Ovary (tissue), 10 donors: ENCODE measurements at places on chromosomes 12 and 14. TPM values are rescaled to one million over a fixed set of nuclear protein-coding genes. Genes with fewer than 3 reads are reported as not detected.

DNA sequence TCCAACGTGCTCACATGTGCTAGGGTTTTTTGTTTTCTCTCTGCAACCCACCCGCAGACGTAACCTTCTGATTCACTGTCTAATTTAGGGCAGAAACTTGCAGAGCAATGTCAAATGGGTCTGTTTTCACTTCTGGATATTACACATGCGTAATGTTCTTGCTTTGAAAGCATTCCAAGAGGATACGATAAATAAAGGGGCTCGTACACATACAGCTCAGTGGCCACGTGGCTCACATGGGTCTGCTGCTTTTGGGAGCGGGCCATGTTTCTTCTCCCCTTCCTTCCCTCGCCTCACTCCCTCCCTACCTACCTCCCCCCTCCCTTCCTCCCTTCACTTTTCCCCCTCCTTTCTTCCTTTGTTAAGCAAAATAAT is 23.4 kb downstream of the CACNA1C start:
- peaks cover 8% of the 10 kb centered on the region for H3K4me1 ChIP-seq
- peak; percentile 63 for DNase-seq
- H3K27ac ChIP-seq = peak overlapping the region; percentile 12

TMEM63C gene
- total RNA-seq = 0.77 TPM

GRCh38 chr12:109160873-109161272 is 44.5 kb downstream of the ACACB start:
- H3K4me1 ChIP-seq = peaks cover 19% of the 10 kb centered on the region
- no peak overlapping the region for H3K27ac ChIP-seq
- DNase-seq = no peak
- no peaks in the 10 kb centered on the region for H3K27me3 ChIP-seq
- no peak overlapping the region for H3K4me3 ChIP-seq
- H3K36me3 ChIP-seq = no peaks in the 10 kb centered on the region

DNA sequence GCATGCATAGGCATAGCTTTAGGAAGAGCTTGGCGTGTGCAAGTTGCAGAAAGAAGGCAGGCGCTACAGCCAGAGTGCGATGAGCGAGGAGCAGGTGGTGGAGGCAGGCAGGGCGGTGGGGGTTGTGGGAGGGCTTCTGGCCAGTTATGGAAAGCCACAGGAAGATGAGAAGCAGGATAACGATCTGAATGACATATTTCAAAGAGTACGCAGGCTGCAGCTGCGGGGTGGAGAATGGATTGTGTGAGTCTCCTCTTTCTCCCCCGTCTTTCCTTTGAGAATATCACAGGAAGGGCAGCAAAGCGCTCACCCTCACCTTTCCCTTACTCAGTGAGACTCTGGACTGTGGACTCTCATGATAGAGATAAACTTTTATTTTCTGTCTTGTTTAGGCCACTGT is 48.7 kb upstream of the PLXNC1 start:
- no peaks in the 10 kb centered on the region for H3K36me3 ChIP-seq
- H3K27ac ChIP-seq = no peak overlapping the region
- H3K4me3 ChIP-seq = no peak overlapping the region
- no peak for DNase-seq

DNA sequence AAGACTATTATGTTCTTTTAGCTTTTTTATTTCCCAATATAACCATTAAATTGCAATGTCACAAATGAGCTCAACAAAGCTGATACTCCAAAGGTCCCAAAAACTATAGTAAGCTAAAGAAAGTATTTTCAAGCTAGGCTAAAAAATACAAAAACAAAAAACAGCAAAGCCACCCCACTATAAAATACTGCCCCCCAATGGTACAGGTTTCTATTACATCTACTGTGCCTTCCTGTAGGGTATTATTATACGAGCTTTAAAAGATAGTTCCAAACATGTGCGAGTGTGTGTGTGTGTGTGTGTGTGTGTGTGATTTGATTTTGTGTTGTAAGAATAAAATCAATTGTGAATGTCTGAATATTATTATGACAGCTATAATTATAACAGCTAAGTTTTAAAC is 1.1 kb downstream of the IFNG start:
- no peaks in the 10 kb centered on the region for H3K36me3 ChIP-seq
- no peaks in the 10 kb centered on the region for H3K4me1 ChIP-seq

DNA sequence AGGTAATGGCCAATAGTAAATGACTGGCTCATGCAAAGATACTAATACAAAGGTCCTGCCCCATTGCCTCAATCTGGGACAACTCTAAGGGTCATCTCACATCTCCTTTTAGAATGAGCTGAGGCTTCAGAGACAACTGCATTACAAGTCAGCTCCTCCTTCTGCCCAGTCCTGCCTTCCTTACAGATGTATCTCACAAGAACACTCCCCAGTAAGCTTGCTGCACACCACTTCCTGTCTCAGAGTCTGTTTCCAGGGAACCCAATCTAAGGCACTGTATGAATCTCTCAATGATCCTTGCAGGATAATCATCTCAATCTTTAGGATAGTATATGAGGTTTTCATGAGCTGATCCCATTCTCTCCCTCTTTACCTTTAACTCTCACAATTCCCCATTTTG is 57.8 kb upstream of the ZDHHC17 start:
- H3K27ac ChIP-seq = no peak overlapping the region
- no peaks in the 10 kb centered on the region for H3K27me3 ChIP-seq
- H3K4me3 ChIP-seq = no peak overlapping the region
- no peaks in the 10 kb centered on the region for H3K4me1 ChIP-seq
- no peaks in the 10 kb centered on the region for H3K36me3 ChIP-seq

DNA sequence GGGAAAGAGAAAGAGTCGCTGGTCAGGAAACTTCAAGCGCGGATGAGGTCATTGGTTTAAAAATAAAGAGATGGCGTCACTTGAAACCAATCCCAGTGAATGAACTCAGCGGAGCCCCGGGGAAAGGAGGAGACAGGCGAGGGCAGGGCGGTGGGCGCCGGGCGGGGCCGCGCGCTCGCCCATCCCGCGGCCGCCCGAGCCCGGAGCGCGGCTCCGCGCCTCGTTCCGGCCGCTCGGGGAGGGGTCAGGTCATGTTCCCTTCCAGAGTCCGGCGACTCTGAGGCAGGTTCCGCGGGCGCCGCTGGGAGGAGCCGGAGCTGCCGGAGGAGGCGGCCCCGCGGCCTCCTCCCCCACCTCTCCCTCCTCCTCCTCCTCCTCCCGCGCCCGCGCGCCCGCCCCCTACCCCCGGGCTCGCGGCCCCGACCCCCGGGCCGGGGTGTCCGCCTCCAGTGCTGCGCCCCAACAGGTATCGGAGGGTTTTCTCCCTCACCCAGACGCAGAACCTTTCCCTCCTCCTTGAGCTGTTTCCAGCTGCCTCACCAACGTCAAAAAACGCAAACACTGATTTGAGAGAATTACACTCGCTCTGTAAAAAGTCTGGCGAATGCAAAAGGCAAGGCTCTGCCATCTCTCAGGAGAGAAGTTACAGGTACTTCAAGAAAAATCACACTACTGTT is at the start of gene DUSP16:
Gene DUSP16 (minus strand): TSS at position 279 of the 677 bp plus-strand sequence. CDS start 41,765 bp downstream, outside the sequence.
- H3K27me3 ChIP-seq = no peaks in the 10 kb centered on the region
- peak within 1 kb of the TSS; percentile 100 for H3K27ac ChIP-seq
- no peaks in the 10 kb centered on the region for H3K4me1 ChIP-seq
- DNase-seq = peak; percentile 92
- H3K4me3 ChIP-seq = peak within 1 kb of the TSS; percentile 52
- H3K36me3 ChIP-seq = no peaks in the 10 kb centered on the region

DNA sequence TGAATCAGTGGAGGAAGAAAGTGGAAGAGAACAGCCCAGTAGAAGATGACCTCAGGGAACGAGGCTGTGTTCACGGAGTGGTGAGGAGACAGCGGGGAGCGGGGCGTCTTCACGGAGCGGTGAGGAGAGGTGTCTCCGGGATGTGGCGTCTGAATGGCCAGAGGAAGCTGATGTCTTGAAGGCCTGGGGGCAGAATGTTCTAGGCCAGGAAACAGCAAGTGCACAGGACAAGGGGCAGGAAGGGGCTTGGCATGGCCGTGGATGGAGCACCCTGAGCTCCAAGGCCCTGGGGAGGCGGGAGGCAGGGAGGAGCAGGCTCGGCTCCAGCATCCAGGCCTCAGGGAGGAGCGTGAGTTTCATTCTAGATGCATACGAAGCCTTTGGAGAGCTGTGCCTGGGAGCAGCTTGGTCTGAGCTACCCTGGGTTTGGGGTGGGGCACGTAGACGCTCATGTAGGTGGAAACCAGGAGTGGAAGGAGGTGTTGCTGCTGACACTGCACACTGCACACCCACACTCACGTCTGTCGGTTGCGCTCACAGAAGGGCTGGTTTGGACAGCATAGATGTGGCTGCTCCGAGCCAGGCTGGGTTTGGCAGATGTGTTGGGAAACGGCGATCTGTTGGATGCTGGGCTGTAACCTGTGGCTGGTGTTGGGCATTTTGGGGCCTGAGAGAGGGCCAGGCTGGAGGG is 131.6 kb downstream of the ADGRD1 start:
- H3K27ac ChIP-seq = no peak overlapping the region
- DNase-seq = peak; percentile 29
- H3K36me3 ChIP-seq = no peaks in the 10 kb centered on the region

DNA sequence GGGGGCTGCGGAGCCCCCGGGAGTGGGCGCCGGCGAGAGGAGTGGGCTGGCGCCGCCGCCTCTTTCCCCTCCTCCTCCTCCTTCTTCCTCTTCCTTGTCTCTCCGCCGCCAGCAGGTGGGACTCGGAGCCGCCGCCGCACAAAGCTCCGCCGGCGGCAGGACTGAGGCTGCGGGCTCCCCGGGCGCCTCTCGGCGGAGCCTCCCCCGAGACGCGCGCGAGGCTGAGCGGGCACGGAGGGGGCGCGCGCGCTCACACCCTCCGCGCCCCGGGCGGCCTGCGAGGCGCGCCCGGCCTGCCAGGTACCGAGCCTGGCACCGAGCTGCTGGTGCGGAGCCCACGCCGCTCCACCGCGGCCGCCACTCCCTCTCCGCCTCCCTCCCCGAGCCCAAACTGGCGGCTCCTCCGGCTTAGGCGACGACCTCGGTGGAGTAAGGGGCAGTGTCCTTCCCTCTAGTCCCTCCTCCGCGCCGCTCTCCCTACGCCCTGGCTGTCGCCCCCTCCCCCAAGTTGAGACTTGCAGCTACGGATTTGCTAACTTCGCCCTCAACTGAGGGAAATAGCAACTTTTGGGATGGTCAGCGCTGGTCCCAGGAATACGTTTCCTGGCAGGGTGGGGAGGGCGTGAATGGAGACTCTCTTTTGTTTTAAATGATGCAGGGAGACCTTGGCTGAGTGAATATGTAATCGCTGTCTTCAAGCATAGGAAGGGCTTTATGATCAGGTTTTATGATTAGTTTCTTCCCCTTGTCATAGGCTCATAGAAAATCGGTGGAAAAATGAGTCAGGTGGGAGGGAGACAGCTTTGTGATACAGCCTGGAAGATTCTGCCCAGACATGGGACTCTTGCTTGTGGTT is 199.5 kb upstream of the CAND1 start:
- H3K27me3 ChIP-seq = no peaks in the 10 kb centered on the region
- H3K4me1 ChIP-seq = peaks cover 3% of the 10 kb centered on the region
- DNase-seq = peak; percentile 44
- peak overlapping the region; percentile 13 for H3K27ac ChIP-seq
- no peaks in the 10 kb centered on the region for H3K36me3 ChIP-seq
- peak overlapping the region; percentile 66 for H3K4me3 ChIP-seq

CCDC175 gene
- not detected for total RNA-seq

C14orf132 gene
- 9.2 TPM for total RNA-seq

- no peaks in the 10 kb centered on the region for H3K4me1 ChIP-seq
- no peak for DNase-seq
- no peak overlapping the region for H3K4me3 ChIP-seq
- no peaks in the 10 kb centered on the region for H3K36me3 ChIP-seq
Observed at GRCh38 chr14:99781091-99781490, 12.1 kb upstream of the EML1 start.

PRICKLE1 gene
- 22.5 TPM for total RNA-seq

DNA sequence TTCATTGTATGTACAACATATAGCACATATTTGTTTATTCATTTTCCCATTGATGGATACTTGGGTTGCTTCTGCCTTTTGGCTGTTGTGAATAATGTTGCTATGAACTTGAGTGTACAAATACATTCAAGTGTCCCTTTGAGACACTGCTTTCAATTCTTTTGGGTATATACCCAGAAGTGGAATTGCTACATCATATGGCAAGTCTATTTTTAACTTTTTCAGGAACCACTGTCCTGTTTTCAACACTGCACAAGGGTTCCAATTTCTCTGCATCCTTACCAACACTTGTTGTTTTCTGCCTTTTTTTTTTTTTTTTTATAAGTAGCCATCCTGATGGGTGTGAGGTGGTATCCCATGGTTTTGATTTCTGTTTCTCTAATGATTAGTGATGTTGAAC is 15.9 kb downstream of the RBMS2 start:
- no peak overlapping the region for H3K4me3 ChIP-seq
- DNase-seq = no peak
- no peak overlapping the region for H3K27ac ChIP-seq
- H3K4me1 ChIP-seq = no peaks in the 10 kb centered on the region

GRCh38 chr14:100669468-100669867 is 57.2 kb upstream of the DLK1 start:
- peak overlapping the region; percentile 19 for H3K27ac ChIP-seq
- DNase-seq = no peak
- H3K4me1 ChIP-seq = peaks cover 15% of the 10 kb centered on the region
- H3K36me3 ChIP-seq = no peaks in the 10 kb centered on the region
- no peak overlapping the region for H3K4me3 ChIP-seq
- no peaks in the 10 kb centered on the region for H3K27me3 ChIP-seq

ZNF219 gene
- total RNA-seq = 41.1 TPM
